ENCODE measurements at places on chromosomes 2 and 18.

GRCh38 chr18:7301094-7301493 lies 70.2 kb downstream of the LRRC30 start:
- no peak for DNase-seq

GRCh38 chr2:181157326-181157725 lies 176.9 kb downstream of the UBE2E3 start:
- no peak for DNase-seq

- no peak for DNase-seq
These were observed 129.3 kb upstream of the CCDC150 start for GRCh38 chr2:196510246-196510645.

DNA sequence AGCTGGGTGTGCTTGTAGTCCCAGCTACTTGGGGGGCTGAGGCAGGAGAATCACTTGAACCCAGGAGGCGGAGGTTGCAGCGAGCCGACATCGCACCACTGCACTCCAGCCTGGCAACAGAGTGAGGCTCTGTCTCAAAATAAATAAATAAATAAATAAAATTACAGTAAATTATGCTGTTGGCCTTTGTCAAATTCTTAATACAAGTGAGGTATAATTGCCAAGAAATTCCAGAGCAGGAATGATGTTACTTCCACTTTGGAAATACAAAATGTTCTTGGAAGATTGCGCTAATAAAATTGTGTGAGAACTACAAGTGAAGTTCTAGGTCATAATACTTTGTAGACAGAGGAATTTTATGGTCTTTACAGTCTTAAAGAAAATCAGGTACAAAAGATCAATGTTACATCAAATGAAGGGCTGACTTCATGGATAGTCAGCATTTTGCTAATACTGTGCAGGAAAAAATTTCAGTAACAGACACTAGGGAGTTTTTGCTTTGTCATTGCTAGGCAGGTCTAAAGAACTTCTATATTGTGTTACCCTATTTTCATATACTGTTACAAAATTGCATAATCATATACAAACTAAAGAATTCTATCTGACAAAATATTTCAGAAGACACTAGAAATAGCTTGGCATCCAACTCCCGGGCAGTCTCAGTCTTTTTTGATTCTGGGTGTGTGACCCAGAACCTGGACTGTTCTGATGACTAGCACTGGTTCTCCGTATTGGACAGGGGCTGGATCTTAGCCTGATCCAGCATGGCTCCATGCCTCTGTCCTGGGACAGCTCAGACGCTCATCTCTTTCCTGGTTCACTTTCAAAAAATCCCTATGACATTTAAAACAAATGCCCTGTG lies 76.0 kb upstream of the STK17B start:
- no peak for DNase-seq

DNA sequence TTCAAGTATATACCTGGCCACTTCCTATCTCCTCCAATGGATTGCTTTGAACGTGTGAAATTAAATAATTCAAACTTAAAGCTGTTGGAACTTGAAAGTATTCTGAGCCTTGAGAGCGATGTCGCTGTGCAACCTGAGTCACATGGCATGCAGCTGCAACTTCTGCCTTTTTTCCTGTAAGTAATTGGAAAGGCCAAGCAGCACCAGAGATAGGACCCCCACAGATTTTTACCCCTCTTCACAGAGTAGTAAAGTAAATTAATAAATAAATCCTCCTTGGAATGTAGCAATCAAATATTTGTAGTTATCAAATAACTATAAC lies 3.2 kb upstream of the RNF149 start:
- no peak for DNase-seq

DNA sequence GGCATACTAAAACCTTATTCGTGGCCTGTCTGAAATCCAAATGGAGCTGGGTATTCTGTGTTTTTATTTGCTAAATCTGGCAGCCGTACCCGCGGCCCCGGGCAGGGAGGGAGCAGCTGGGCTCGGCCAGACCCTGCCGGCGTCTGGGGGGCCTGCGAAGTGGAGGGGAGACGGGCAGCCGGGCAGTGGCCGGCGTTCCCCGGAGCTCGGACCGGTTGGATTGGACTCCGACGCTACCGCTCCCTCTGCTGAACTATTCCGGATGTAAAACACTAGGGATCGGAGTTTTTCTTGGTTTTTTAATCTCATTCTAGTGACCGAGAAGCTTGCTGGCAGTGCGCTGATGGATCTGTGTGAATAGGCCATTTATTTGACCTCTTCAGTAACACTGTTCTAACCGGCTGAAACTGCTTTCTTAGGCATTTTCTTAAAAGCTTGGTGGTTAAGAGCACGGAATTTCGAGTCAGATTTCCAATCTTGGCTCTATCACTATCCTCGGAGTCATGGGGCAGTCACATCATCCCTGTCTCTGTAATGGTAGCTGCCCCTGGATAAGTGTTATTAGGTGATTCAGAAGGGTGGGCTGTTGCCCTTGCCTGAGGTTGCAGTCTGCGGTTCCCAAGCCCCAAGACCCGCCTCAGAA lies 694 bp downstream of the UNC50 start:
- peak; percentile 31 for DNase-seq

DNA sequence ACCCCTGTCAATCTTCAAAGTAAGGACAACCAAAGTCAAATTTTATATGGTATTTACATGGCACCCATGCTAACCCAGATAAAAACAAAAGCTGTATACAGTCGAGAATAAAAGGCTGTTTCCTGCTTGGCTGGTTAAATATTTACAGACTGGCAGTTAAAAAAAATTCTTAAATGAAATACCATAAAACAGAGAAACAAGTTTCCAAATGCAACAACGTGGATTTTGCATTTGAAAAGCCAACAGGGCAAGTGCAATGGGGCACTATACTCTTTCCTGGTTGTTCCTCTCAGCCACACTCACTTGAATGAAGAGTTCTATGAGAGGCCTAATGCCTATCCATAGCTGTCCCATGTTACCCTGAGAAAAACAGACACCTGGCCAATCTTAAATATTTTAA lies 6.1 kb upstream of the NR4A2 start:
- DNase-seq: no peak

- no peak for DNase-seq
These were observed 87.4 kb downstream of the RNF144A start for GRCh38 chr2:7004636-7005035.

DNA sequence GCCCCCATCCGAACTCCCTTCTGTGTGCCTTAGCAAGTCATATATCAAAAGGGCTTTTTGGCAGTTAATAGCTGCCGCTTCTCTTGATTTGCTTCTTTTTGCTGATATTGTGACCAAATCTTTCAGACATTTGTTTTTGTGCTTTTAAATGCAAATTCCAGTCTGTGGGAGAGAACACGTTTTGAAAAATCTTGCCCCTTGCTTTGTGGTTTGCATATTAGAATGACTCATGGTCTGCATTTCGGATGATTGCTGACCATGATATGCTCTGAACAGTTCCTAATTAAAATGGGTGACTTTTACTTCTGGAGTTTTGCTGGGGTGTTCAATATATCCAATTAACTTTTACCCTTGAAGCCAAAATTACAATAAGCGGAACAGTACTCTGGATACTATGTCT lies 58.2 kb upstream of the ST6GAL2 start:
- DNase-seq: no peak

DNA sequence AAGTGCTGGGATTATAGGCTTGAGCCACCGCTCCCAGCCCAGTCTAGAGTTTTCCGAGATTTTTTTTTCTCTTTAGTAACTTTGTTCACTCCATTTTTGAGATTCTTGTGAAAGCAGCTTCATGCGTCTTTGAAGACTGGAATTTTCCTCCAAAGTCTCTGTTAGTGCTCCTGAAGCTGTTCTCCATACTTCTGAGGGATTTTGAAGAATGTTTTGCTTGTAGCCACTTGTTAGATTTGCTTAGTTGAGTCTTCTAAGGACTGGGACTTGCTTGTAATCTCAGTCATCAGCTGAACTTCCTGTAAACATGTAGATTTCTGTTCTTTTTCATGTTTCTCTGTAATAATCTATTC lies 234.3 kb downstream of the MYCN start:
- no peak for DNase-seq

DNA sequence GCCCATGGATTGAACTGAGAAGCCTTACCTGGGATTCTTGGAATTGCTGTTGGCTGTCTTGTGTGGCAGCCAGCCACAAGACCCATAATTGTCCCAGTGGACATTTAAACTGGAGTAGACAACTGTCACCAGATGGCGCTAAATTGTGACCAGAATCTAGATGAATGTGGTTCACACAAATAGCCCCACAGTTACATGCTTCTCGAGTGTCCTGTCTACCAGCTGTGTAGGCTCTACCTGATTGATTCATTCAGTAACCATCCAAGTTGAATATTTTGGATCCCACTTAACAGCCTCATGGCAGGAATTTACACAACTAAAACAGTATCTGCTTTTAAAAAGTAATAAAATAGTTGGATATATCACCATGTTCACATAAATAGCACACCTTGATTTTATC lies 73.2 kb downstream of the MAP4K4 start:
- no peak for DNase-seq

- no peak for DNase-seq
These were observed 6.4 kb downstream of the VRK2 start for GRCh38 chr2:58052978-58053377.

- no peak for DNase-seq
These were observed 243.2 kb upstream of the HDAC4 start for GRCh38 chr2:239644011-239644410.

DNA sequence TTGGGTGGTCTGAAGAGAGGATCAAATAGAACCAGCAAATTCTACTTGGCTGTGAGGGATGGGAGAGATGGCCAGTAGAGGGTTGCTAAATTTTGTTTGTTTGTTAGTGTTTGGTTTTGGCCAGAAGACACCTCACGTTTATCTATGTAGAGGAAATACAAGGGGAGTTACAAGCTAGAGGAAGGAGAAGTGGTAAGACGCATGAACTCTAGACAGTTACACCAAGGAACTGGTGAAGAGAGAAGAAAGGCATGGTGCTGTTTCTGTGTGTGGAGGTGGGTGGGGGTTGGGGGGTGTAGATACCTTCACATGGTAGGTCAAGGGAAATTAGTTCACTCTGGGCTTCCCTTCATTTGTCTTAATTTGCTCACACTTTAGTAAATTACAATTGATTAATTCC lies 25.6 kb downstream of the RASGRP3 start:
- DNase-seq: no peak

DNA sequence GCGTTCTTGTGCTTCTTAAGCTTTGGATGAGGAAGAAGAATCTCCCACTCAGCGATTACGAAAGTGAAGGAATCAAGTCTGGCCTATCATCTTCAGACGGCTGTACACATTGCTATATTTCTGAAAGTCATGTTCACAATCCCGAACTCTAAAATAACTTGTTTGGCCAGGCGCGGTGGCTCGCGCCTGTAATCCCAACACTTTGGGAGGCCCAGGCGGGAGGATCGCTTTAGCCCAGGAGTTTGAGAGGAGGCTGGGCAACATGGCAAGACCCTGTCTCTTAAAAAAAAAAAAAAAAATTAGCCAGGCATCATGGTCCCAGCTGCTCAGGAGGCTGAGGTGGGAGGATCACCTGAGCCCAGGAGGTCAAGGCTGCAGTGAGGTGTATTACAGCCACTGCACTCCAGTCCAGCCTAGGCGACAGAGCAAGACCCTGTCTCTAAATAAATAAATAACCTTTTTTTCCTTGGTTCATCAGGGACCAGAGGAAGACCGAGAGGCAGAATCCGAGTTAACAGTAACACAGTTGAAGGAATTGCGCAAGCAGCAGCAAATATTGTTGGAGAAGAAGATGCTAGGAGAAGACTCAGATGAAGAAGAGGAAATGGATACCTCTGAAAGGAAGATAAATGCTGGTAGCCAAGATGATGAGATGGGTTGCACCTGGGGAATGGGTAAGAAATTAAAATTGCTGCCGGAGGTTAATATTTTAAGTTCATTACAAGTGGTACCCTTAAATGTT lies 1.1 kb downstream of the SLC4A1AP start:
- DNase-seq: no peak

- DNase-seq: no peak
These were observed 273.7 kb downstream of the TMX3 start for GRCh38 chr18:68441241-68441640.

DNA sequence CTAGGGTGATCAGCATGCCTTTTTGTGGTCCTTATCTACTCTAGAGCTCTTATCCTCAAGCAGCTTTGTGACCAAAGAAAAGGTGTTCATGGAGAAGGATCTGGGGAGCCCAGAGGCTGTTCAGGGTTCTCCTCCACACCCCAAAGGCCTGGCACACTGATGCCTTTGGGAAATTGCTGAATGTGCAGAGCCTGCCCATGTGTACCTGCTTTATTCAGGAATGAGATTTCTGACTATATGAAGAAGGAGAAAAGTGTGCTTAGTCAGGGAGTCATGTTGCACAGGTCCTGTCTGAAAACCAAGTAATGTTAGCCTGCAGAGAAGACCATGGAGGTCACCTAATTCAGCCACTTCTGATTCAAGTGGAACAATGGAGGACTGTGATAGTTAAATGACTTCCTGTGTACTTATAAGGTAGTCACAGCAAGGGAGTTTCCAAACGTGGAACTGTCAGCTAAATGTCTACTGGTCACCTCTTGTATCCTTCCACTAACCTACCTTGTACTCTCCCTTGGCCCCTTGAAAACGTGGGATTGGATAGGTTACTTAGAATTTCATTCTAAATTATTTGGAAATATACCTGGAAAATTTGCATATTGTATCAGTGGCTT lies 81.3 kb downstream of the LIMS1 start:
- DNase-seq: no peak

DNA sequence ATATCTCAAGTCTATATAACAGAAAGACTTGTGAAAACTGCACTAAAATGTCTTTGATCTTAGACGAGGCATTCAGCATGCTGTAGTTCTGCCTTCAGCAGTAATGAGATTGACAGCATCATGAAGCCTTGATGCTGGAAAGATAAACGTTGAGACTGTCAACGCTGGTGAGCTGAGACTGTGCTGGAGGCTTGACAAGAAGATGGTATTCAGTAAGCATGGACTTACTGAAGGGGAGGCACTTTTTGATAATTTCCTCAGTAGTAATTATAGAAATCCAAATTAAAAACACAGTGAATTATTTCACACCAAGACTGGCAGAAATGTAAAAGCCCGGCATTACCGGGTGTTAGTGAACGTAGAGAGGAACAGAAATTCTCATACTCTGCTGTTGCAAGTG lies 162.2 kb downstream of the CCBE1 start:
- DNase-seq: no peak

DNA sequence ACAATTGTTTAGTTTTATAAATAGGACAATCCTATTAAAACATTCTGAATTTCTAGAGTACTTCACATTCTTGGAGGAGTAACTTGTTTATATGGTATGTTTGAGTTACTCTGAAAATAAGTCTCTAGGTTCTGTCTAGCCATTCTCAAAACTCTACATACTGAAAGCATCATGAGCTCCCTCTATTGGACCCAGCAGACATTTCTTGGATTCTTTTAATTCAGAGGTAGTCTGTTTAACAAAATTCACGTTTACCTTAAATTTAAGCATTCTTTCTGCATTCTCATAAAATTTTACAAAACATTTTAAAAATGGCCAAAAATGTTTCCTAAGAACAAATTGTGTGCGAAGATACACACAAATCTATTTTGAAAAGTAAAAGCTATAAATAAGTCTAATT lies 15.3 kb downstream of the SP9 start:
- DNase-seq: no peak

All from activated T-cell treated with anti-CD3 and anti-CD28 coated beads, Interleukin-2, amount 50 U/mL, for 48 hours (primary cell).